HCT116 (cell line): ENCODE measurements at places on chromosomes 7 and 10. TPM values are rescaled to one million over a fixed set of nuclear protein-coding genes. Genes with fewer than 3 reads are reported as not detected.

DNA sequence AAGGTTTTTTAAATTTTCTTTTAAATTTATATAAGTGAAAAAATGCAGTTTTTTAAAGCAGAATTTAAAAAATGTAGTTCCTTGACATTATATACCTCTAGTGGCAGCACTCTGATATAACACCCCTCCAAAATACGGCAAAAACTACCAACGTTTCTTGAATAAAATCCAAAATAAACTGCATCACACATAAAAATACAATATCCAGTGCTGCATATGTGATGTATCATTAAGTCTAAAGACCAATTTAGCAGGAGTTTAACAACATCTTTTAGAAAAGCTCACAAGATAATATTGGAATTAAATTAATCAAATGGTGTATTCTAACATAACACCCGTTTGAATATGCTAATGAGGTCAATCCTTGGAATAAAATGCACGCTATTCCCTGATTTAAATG is 1.4 kb downstream of the TCERG1L start:
- no peaks in the 10 kb centered on the region for H3K36me3 ChIP-seq
- H3K27ac ChIP-seq, result no peak overlapping the region
- H3K4me3 ChIP-seq, result no peak overlapping the region

The GNGT1 gene
- total RNA-seq, result 0.91 TPM

DNA sequence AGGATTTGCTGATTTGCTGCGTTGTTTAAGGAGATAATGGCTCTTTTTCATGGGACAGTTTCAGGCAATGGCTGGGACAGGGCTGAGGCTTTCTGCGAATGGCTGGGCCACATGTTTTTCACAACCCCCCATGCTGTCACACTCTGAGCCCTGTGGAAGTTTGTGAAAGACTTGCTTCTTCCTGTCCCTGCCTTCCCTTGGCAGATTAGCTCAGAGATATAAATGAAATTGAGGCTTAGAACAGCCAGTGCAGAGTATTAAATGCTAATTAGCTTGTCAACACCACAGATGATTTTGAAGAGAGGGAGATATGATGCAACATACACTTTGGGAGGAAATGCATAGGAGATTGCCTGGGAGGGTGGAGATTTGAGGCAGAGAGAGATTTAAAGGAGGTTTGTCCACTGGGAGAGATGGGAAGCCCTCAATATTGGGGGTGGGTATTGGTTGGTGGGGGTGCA is 232.0 kb downstream of the SH2D4B start:
- H3K27ac ChIP-seq, result no peak overlapping the region
- no peak overlapping the region for H3K4me3 ChIP-seq
- H3K27me3 ChIP-seq, result peaks cover 15% of the 10 kb centered on the region
- no peaks in the 10 kb centered on the region for H3K36me3 ChIP-seq

DNA sequence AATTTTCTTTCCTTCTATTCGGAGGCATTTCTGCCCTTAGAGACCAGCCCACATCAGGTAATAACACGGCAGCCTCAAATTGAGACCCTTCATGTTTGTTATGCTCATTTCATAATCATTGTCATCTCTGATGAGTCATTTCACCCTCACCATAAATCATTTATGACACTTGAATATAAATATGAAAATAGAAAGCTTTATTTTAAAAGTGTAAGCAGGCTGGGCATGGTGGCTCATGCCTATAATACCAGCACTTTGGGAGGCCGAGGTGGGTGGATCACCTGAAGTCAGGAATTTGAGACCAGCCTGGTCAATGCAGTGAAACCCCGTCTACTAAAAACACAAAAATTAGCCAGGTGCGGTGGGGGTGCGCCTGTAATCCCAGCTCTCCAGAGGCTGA is 57.4 kb upstream of the EGFR start:
- H3K4me3 ChIP-seq, result no peak overlapping the region
- no peak for DNase-seq
- no peak overlapping the region for H3K27ac ChIP-seq
- no peaks in the 10 kb centered on the region for H3K36me3 ChIP-seq
- H3K27me3 ChIP-seq, result no peaks in the 10 kb centered on the region

DNA sequence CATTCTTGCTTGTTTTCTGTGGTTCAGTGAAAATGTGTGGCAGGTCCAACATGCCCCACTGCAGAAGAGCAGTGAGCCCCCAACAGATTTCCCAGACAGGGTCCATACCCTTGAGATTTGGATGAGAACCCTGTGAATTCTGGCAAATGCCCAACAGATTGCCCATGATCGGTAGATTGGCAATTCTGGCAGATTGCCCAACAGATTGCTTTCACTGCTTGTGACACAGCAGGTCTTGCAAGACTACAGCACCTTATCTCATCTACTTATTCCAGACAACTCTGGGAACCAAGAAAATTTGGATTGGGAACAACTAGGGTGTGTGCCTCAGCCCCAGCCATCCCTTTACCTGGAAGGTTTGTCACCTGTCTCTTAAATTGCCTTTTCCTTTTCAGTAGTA is 143.7 kb upstream of the COL1A2 start:
- H3K36me3 ChIP-seq, result no peaks in the 10 kb centered on the region
- H3K4me3 ChIP-seq, result no peak overlapping the region

The FAM185A gene
- total RNA-seq, result 8.0 TPM

- no peak overlapping the region for H3K4me3 ChIP-seq
- H3K36me3 ChIP-seq, result no peaks in the 10 kb centered on the region
- H3K4me1 ChIP-seq, result no peaks in the 10 kb centered on the region
- H3K27me3 ChIP-seq, result no peaks in the 10 kb centered on the region
- DNase-seq, result no peak
- no peak overlapping the region for H3K27ac ChIP-seq
These were observed 9.5 kb downstream of the ATOH7 start for GRCh38 chr10:68222391-68222790.
